Heart left ventricle (tissue), 16 donors: ENCODE measurements at places on chromosomes 12 and 14.

DNA sequence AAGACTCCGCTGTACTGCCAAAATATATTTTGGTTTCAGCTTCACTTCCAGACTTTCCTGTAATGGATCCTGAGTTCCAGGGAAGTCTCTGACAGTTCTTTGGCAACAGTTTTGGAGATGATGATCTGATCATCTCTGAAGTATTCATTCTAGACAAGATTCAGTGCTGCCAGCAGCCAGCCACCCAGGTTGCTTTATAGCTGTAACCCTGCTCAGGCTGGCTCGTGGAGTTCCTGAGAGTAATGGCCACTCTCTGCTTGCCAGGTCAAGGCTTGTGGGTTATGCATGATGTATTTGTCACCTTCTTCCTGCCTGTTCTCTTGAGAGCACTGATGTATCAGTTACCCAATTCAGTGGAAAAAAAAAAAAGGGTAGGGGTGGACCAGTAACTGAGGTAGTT lies 124.3 kb downstream of the PPHLN1 start:
- no peak overlapping the region for H3K4me3 ChIP-seq
- no peaks in the 10 kb centered on the region for H3K27me3 ChIP-seq
- H3K36me3 ChIP-seq: peaks cover 21% of the 10 kb centered on the region
- no peak for DNase-seq

GRCh38 chr12:24102676-24103075 lies 153.2 kb upstream of the SOX5 start:
- H3K4me3 ChIP-seq: no peak overlapping the region
- H3K27me3 ChIP-seq: no peaks in the 10 kb centered on the region
- no peaks in the 10 kb centered on the region for H3K36me3 ChIP-seq
- no peaks in the 10 kb centered on the region for H3K4me1 ChIP-seq
- no peak overlapping the region for H3K27ac ChIP-seq
- no peak for DNase-seq

DNA sequence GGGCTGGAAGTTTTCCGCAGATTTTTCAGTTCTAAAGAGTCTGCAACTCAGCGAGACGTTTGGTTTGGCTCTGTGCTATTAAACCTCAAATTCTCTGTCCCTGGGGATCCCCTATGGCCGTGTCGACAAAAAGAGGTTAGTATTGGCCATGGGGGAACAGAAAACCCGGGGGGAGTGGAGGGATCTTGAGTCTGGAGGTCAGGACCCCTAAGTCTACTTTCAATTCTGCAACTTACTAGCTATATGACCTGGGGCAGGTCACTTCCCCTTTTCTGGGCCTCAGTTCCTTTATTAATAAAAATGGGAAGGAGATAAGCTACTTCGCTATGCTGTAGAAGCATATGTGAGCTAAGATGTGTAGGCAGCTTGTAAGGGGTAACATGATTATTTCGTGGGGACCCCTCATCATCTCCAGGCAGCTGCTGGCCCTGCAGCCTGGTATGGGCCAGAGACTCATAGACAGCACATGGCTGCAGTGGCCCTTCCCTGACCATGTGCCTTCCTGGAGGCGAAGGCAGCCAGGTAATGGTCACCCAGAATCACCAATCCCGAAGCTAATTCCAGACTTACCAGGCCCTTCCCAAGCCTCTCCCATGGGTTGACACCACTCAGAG lies 8.6 kb downstream of the ASB2 start:
- peaks cover 14% of the 10 kb centered on the region for H3K36me3 ChIP-seq
- DNase-seq: no peak
- H3K27me3 ChIP-seq: no peaks in the 10 kb centered on the region

- H3K36me3 ChIP-seq: peaks cover 3% of the 10 kb centered on the region
- H3K27ac ChIP-seq: peak overlapping the region; percentile 79
- H3K27me3 ChIP-seq: no peaks in the 10 kb centered on the region
- H3K4me3 ChIP-seq: peak overlapping the region; percentile 93
- no peak for DNase-seq
Observed at GRCh38 chr12:56104815-56105608, 653 bp downstream of the PA2G4 start.
